AG04450 (cell line): ENCODE measurements at places on chromosomes 5 and 9.

DNA sequence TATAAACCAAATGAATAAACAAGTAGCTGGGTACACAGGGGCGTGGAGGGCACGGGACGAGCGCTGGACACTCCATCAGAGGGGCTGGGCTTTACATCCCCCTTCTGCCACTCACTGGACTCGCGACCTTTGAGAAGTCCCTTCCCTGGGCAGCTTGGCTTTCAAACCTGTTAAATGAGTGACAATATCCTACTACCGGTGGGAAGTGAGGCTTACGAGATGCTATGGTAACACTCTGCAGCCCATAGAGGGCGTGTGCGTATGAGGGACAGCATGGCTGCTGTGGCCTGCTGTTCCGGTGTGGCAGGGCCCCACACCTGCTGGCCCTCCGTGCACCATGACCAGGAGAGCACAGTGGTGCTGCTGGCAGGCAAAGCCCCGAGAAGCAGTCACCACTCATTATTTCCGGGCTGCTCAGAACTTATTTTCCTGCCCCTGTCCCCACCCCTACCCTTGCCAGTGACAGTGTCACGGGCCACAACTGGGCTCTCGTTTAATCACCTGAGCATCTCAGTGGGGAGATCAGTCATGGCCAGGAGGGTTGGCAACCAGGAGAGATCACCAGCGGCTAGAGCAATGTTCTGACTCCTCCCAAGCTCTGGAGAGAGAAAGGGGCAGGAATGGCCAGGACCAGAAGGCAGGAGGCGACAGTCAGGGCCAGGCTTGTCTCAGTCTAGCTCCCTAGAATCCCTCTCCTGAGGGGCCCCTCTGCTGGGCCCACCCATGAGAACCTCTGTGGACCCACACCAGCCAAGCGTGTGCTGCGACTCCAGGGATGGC, 10.5 kb downstream of the CLTB start:
- DNase-seq = no peak

GRCh38 chr9:137744632-137745183, 125.9 kb downstream of the EHMT1 start:
- no peak for DNase-seq

DNA sequence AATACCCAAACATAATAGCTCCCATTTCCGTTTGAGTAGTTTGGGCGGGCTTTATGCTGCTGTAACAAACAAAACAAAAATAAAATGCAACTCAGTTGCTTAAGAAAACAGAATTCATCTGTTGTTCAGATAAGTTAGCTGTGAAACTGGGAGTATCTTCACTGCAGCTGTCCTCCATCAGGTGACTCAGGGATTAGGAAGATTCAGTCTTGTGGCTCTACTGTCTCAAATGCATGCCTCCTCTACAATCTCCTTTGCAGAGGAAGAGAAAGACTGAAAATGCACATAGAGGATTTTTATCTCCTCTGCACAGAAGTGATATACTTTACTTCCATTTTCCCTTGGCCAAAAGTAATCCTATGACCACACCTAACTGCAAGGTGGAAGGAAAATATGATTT, 883.7 kb downstream of the PTPRD start:
- no peak for DNase-seq

GRCh38 chr5:166582416-166582815, 1709.0 kb upstream of the WWC1 start:
- no peak for DNase-seq

DNA sequence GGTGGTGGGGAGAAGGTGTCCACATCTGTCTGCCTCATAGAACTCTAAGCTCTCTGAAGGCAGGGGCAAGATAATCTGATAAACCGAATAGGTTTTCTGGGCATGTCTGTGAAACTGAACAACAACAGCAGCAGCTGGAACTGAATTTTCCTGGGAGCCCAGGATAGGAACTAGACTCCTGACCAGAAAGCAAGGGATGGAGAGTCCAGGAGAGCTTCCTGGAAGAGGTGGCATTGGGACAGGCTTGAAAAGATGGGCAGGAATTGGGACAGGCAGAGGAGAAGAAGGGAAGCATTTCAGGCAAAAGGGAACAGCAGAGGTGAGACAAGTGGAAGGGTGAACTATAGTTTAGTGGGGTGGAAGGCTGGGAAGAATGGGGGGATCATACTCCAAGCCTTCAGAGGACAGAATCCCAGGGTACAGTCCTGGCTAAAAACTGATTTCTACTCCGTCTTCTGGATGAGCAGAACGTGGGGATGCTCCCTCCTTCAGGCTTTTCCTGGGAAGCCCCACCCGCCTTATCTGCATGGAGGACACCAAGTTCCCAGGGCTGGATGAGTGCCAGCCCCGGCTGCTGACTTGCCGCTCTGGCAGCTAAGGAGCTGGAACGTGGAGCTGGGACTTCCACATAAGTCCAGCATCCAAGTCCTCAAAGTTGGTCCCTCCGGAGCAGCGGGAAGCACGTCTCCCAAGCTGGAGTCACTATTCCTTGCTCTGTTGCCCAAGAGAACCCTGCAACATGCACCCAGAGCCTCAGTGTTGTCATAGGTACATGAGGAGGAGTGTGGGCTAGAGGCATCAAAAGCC, 13.9 kb upstream of the KIF12 start:
- peak; percentile 29 for DNase-seq

- DNase-seq = no peak
Measured at GRCh38 chr5:21817668-21818369, 1035.3 kb downstream of the CDH12 start.

GRCh38 chr5:132260714-132261551, 3.4 kb downstream of the PDLIM4 start:
- peak; percentile 56 for DNase-seq

- DNase-seq = no peak
Measured at GRCh38 chr5:41878643-41879478, 8.6 kb upstream of the OXCT1 start.

GRCh38 chr9:33025572-33026342, 684 bp downstream of the DNAJA1 start:
- DNase-seq = no peak

- no peak for DNase-seq
Measured at GRCh38 chr9:137545123-137545522, 5.1 kb downstream of the PNPLA7 start.

GRCh38 chr9:95088421-95089161, 228.9 kb downstream of the FANCC start:
- no peak for DNase-seq

- no peak for DNase-seq
Measured at GRCh38 chr9:82382887-82383616, 394.5 kb downstream of the SPATA31D1 start.

- no peak for DNase-seq
Measured at GRCh38 chr9:78122631-78123030, 91.0 kb upstream of the GNAQ start.

DNA sequence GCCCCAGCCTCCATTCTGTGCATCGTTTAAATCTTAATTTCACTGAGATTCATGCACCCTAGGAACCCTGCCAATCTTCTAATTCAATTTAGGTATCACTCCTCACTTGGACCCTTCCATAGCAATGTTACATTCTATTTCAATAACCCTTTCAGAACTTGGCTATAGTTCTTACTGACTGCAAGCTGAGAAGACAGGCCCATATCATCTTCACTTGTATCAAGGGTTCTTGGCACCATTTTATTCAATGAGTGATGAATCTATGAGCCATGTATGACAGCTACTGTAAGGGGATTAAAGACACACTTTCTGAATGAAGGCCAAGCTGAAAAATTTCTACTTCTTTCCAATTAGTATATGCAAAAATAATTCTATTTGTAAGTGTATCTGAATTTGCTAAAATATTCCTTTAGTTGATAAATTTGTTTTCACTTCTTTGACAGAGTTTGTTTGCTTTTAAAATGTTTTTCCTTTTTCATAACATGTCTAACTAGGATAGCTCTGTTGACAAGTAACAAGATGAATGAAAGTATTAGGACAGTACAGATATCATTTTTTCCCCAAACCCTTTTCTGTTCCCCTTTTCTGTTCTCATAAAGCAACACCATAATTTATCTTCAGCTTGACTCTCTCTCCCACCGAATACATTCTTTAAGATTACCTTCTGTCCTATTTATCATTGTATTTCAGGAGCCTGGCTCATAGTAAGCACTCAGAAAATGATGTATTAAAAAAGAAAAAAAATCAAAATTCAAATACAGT, 9.6 kb downstream of the ITGA2 start:
- DNase-seq = no peak

- DNase-seq = no peak
Measured at GRCh38 chr5:6107675-6108539, 270.4 kb downstream of the MED10 start.

DNA sequence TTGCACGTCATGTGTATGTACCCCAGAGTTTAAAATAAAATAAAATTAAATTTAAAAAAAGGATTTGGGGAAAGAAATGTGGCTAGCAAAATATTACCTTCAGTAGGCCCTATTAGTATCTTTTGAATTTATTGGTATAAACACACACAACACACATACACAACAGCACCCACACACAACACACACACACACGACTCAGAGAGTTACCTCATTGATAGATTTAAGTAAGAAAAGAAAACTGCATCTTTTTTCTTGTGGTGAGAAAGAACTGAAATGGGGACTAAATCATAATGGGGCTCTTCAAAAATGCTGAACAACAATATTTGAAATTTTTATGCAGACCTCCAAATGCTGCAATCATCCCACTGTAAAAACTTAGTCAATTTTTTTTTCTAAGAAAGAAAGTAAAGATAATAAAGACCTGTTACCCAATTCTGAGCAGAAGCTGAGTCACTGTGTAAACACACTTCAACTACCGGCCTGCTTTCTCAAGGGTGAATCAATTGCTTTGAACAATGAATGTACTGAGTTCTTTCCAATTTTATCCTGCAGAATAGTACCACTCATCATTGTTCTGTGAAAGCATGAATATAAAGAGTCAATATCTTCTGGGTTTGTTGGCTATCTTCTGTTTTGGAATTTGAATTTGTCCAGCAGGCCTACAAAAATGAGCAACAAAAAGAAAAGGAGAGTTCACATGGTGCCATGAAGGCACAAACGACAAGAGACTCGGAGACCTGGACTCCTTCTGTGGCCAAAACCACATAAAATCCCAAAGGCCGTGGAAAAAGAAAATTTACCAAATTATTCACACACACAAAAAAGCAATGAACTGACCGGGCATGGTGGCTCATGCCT, 57.9 kb upstream of the CCNG1 start:
- DNase-seq = peak; percentile 20

GRCh38 chr9:79693750-79694149, 122.0 kb downstream of the TLE4 start:
- DNase-seq = no peak

- DNase-seq = no peak
Measured at GRCh38 chr5:134133995-134134541, 19.6 kb downstream of the TCF7 start.
